ENCODE measurements at places on chromosomes 3 and 15.

DNA sequence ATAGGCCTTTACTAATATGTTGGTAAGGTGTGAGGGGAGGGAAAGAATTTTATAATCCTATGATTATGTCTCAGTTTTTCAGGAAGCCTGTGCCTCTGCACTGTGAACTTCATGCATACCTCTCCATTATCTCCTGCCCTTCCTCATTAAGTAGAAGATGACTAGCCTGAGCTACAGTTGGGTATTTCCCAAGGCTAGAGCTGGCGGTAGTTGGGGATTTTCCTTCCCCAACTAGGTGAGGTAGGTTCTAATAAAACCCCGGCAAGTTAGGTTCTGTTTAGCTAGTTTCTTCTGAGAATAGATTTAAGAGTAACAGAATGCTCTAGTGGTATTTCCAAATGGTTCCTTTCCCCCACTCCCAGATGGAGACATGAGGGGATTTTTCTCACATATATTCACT is 414.5 kb downstream of the GRM7 start:
- no peak for DNase-seq

- DNase-seq, result no peak
These were observed 20.0 kb downstream of the PLSCR5 start for GRCh38 chr3:146585156-146585555.

- no peak for DNase-seq
These were observed 38.6 kb upstream of the LACTB start for GRCh38 chr15:63083044-63083443.

DNA sequence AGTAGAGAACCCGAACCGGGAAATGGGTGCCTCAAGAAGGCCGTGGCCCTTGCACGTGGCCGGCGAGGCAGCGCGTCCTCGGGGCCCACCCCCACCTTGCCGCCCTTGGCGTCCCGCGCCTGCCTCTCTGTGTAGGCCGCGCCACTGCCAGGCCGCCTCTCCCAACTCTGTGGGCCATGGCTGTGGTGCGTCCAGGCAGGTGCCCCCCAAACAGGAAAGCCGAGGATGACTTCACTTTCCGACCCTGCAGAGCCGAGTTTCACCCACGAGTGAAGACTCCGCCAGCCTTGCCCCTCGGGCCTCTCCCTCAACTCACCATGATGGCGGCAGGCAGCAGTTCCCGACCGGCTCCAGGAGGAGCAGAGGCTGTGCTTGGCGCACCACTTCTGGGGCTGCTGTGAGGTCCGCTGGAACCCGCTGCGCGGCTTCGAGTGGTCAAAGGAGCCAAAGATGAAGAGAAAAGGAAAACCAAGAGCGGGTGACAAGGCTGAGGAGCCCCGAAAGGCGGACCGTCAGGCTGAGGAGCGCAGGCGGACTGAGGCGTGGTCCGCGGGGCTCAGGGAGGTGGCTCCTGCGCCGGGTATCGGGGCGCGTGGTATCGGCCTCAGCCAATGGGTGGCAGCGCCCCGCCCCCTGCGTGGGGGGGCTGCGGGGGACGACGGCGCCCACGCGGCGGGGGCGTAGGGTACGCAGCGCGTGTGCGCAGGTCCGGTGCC is at the start of gene DAZL:
DAZL (minus strand) TSS at position 537 of the 716 bp plus-strand sequence; CDS start at position 319, 218 bp downstream.
- no peak for DNase-seq

DNA sequence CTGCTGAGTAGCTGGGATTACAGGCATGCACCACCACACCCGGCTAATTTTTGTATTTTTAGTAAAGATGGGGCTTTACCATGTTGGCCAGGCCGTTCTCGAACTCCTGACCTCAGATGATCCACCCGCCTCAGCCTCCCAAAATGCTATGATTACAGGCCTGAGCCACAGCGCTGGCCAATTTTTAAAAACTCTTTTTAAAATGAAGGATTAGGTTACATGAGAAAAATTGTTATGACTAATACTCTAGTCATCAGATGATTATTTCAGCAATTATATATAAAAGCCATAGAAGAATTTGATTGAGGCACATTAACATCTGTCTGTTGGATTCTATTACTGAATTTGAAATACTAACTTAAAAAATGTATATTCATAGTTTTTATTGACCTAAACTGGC is 134.1 kb upstream of the MNS1 start:
- no peak for DNase-seq

DNA sequence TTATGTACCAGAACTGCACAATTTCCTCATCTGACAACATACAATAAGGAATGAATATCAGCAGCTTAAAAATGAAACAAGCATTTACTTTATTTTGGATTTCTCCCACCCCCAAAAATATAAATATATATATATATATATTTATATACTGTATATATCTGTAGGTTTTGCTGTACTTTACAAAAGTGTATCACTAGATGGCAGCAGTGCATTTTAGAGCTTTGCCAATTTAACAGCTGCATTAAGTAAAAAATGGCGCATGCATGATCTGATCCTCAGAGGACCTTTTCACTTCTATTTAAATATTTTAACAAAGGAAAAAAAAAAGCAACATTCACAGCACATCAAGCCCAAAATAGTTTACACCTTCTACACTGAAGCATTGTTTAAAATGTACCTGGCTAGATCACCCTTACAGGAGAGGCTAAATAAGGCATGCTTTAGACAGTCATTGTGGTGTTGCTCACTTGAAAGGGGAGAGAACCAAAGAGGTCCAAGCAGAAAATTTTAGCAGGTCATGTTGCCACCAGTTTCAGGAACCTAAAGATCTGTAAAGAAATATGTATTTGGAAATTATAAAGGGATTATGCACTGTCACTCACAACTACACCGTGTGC is 72.6 kb downstream of the NPTN start:
- DNase-seq, result no peak

- DNase-seq, result no peak
These were observed 228.0 kb downstream of the DTWD1 start for GRCh38 chr15:49848807-49849206.

DNA sequence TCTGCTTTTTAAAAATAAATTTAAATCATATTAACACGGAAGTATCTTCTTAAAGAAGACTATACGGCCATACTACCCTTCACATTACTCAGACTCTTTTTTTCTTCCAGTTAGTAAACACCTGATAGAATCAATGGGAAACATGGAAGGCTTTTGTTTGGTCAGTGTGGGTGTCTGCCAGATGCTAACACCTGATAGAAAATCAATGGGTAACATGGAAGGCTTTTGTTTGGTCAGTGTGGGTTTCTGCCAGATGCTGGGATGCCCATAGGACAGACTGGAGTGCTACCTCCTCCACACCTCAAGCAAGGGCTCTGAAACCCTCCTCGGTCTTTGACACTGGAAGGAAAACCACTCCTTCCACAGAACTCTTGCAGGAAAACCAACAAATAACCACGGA is 29.2 kb downstream of the HACL1 start:
- no peak for DNase-seq

GRCh38 chr3:127820826-127821313 is 1.4 kb downstream of the MGLL start:
- no peak for DNase-seq

- DNase-seq, result no peak
These were observed 86.9 kb downstream of the IL5RA start for GRCh38 chr3:3023111-3023745.

DNA sequence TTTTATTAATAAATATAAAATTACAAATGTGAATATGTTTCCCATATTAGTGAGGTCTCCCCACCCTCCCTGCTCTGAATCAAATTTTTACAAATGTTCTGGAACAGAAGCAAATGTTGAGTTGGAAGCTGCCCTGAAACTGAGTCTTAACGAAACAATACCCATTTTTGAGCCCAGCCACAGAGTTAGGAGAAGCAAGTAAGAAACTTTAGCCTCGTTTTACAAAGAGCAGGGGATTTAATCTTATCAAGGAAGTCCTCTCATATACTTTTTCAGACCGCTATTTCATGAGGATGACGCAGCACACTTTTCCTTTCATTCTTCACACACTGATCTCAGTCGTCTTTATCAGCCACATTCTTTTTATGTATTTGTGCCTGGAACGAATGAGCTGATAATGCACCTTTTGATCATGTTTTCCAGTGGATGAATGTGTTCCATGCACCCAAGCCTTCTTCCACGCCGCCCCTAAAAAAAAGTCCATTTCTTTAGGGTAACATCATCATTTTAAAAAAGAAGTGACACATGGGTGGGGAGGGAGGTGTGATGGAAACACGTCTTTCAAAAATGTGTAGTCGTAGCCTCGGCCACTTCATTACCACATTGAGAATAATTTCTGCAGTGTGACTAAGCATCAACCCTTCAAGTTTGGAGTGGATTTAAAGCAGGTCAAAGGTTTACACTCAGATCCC is 48.1 kb downstream of the SETMAR start:
- DNase-seq, result no peak

- peak; percentile 87 for DNase-seq
These were observed 1.1 kb downstream of the PLXND1 start for GRCh38 chr3:129605203-129605921.

DNA sequence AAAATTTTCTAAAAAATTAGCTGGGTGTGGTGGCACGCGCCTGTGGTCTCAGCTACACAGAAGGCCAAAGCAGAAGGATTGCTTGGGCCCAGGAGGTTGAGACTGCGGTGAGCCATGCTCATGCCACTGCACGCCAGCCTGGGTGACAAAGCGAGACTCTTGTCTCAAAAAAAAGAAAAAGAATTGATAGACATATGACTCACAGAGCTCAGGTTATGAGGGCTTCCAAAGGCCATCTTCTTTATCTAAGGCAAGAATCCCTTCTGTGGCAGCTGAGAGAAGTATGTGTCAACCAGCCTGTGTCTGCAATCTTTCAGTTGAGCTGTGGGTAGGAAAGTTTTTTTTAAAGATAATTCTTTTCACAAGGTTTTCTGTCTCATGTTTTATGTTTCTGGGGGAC is 53.9 kb downstream of the MRPS25 start:
- DNase-seq, result no peak

Measured in spleen (tissue), 13 donors.